ENCODE measurements at places on chromosomes 4 and X.

- DNase-seq, result no peak
These were observed 72.0 kb upstream of the PJA1 start for GRCh38 chrX:69237236-69237635.

- no peak for DNase-seq
These were observed 151.0 kb upstream of the PPARGC1A start for GRCh38 chr4:24040811-24041210.

DNA sequence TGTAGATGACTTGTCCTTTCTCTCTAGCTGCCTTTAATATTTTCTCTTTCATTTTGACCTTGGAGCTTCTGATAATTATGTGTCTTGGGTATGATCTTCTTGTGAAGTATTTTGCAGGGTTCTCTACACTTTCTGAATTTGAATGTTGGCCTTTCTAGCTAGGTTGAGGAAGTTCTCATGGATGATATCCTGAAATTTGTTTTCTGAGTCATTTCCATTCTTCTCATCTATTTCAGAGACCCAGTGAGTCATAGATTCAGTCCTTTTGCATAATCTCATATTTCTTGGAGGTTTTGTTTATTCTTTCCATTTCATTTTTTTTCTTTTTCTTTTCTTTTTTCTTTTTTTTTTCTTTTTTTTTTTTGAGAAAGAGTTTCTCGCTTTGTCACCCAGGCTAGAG lies 585.7 kb upstream of the PABPC4L start:
- no peak for DNase-seq

DNA sequence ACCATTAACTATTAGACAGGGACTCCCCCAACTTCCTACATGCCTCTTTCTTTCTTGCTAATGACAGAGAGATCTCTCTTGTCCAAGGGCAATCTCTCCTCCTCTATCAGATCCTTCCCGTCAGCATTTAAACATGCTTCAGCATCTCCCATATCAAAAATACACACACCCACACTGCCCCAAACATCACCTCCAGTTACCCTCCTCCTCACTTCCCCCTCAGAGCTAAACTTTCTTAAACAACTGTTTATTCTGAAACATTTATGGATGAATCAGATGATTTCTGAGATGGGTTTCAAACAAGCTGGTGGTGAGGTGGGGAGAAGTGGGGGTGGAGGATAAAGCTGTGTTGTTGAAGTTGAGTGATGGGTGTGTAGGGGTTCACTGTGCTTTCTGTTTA lies 23.5 kb downstream of the USP46 start:
- no peak for DNase-seq

- no peak for DNase-seq
These were observed 319.1 kb downstream of the GPAT3 start for GRCh38 chr4:83855044-83855443.

DNA sequence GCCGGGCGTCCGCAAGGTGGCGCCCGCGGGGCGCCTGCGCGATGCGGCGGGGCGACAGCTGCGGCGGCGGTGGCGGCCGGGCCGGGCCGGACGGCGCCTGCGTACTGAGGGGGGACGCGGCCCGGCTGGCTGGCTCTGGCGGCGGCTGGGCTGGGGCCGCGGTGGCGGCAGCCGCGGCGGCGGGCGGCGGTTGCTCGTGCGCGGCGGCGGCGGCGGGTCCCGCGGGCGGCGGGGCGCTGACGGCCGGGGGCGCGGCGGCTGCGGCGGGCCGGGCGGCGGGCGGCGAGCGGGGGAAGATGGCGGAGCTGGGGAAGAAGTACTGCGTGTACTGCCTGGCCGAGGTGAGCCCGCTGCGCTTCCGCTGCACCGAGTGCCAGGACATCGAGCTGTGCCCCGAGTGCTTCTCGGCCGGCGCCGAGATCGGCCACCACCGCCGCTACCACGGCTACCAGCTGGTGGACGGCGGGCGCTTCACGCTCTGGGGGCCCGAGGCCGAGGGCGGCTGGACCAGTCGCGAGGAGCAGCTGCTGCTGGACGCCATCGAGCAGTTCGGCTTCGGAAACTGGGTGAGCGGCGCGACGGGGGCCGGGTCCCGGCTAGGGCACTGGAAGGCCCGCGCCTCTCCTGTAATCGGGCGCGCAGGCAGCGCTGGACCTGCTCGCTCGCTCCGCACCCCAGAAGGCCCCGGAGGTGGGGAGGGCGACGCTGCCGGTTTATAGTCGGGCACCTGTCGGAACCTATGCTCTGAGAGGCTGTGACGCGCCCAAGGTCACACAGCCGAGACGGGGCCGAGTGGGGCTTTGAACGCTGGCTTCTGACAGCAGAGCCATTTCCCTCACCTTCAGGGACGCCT lies at the start of gene TADA2B:
Gene TADA2B (plus strand): TSS at position 89 of the 853 bp plus-strand sequence. CDS start 208 bp downstream, at position 297.
- DNase-seq, result peak; percentile 60

GRCh38 chrX:65534450-65535292 lies at the start of gene LAS1L:
LAS1L (minus strand) TSS chrX:65534787; CDS start chrX:65534715, 72 bp downstream.
- peak; percentile 100 for DNase-seq

- DNase-seq, result no peak
These were observed 195.7 kb upstream of the ANK2 start for GRCh38 chr4:112853662-112854256.

DNA sequence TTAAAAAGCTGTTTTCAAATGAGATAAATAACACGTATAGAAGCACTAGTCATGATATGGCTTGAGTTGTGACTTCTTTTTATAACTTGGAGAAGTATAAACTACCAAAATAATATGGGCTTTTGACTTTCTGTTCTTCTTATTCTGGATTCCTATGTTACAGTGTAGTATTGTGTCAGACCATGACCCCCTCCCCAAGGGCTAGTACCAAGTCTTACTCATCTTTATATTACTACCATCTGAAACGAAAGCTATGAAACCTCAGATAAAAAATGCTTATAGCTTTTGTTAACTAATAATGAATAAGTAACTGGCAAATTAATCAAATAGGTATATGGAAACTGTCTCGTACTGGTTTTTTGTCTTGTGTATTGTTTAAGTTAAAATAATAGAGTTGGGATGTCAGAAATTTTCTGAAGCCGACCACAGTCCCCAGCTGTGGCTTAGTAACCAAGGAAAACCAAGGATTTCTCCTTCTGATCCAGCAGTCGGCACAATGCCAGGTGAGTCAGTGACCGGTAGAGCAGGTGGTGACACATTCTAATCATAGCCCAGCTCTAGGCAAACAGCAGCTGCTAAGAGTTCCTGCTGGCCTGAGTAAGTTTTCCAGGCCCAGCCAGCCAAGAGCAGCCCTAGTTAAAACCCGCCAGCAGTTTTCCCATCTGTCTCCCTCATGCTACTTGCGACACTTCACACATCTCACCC lies 163.3 kb upstream of the PRDX4 start:
- DNase-seq, result peak; percentile 82

DNA sequence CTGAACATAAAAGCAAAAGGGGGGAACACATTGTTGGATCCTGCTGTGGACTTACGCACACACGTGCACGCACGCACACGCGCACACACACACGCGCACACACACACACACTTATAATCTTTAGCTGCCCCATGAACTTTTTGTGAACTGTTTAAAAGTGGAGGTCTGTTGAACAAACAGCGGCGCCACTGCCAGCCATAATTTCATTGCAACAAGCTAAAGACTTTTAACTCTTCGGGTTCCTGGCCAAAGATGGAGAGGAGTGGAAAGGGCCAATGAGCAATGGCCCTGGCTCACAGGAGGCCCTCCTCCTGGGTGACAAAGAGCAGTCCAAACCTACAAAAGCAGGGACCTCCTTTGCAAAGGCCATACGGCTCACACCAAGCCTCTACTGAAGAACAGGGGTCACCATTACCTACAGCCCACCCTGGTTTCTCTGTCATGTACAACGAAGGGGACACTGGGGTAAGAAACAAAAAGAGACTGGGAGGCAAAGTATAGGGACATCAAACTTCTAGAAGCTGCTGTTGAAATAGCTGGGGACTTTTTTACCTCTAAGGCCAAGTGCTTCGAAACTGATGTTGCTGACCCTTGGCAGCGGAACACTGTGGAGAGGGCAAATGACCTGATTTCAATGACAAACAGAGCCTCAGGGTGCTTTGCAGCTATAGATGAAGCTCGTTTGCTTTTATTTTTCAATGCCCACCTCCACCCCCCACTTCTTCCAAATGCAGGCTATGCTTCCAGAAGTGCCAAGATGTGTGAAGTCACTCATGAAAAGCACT lies 16.7 kb downstream of the BCOR start:
- no peak for DNase-seq

DNA sequence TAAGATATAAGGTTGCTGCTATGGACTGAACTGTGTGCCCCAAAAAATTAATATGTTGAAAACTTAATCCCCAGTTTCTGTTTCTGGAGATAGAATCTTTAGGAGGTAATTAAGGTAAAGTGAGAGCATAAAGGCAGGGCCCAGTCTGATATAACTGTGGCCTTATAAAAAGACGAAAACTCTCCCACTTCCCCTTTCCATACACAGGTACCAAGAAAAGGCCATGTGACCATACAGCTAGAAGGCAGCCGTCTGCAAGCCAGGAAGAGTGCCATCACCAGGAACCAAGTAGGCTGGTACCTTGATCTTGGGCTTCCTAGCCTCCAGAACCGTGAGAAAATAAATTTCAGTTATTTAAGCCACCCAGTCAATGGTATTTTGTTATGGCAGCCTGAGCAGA lies 550.3 kb downstream of the SMARCA1 start:
- DNase-seq, result no peak

GRCh38 chrX:49884290-49884862 lies 5.1 kb downstream of the USP27X start:
- peak; percentile 90 for DNase-seq

- peak; percentile 11 for DNase-seq
These were observed 204.2 kb upstream of the GPRIN3 start for GRCh38 chr4:89511776-89512175.

DNA sequence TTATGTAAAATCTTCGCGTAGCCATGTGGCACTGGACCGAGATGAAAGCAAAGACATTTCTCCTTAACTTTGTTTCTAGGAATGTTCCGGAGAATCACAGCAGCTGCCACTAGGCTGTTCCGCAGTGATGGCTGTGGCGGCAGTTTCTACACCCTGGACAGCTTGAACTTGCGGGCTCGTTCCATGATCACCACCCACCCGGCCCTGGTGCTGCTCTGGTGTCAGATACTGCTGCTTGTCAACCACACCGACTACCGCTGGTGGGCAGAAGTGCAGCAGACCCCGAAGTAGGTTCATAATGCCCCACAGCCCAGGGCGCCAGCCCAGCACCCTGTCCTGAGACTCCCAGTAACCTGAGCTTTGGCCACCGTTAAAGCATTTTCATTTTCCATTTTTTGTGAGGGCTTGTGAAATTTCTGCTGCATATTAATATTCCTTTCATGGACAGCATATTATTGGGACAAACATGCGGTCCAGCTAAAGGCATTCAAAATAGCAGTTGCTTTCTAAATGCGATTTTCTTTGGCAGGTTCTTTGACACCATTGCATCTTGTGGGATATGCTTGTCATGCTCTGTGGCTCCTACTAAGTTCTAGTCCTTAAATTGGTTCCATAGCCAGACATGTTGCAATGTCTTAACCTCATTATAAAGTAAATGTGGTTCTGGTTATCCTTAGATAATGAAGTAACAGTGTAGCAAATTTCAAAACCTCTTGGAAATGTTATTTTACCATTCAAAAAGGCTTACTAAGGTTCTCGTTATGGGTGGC lies 49.1 kb upstream of the MSANTD1 start:
- no peak for DNase-seq

DNA sequence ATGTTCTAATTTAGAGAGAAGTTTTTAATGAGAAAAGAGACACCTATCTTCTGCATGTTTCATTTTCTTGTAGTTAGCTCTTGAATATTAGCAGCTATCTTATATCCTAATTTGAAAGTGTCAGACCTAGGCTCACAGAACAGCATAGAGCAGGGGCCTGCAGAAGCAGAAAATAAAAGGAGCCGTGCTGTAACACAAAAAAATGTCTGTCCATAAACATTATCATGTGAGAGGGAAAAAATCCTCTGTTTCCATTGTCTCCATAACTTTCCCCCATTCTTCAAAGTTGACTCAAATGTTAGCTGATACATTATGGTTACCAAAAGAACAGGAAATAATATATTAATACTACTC lies 329.2 kb upstream of the EPHA5 start:
- no peak for DNase-seq

DNA sequence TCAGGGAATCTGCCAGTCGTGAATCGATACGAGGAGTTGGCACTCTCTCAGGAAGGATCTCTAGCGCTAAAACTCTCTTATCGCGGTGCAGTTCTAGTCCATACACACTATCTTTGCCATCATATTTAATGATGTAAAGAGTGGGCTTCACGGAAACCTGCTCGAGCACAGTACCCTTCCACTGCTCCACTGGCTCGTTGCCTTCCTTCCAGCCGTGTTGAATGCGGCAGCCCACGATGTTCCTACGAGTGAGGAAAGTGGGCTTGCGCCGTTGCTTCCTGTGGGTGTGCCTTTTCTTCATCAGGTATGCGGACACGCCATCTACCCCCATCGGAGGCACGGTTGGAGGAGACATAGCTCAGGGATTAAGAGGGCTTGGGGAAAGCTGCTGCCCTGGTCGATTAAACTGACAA lies 661 bp downstream of the SPIN4 start:
- peak; percentile 62 for DNase-seq

DNA sequence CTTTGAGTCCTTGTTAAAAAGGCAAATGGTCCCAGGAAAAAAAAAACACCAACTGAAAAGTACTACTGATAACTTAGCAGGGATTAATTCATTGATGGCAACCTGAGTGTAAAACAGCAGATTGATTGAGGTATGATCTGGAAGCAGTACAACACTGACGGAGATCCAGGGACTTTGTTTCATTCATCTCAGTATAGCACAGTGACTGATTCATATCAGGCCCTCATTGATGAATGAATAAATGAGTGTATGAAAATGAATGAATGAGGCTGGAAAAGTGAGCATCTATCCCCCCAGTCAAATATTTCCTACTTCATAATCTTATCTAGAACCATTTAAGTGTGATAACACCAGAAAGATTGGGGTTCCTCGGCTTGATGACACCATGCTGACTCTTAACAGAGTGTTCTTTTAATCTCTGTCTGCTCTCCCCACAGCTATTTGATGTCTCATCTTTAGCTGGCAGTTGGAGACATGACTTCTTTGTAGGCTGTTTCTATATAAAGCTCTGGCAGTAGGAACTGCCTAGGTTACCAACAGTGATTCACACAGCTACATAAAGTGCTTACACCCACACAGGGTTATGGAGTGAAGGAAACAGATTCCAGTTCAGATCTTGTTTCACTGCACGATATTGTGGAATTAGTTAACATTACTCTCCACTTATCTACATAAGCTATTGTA lies 18.6 kb upstream of the RNF128 start:
- no peak for DNase-seq

- no peak for DNase-seq
These were observed 94.5 kb downstream of the EGF start for GRCh38 chr4:110007217-110007616.

GRCh38 chrX:148872161-148872535 lies 371.7 kb downstream of the AFF2 start:
- no peak for DNase-seq

GRCh38 chr4:76795243-76795642 lies 102.7 kb downstream of the SOWAHB start:
- DNase-seq, result no peak

GRCh38 chr4:27787195-27787594 lies 926.6 kb downstream of the STIM2 start:
- no peak for DNase-seq

Measured in ELF-1 (cell line).